ENCODE measurements at places on chromosomes 12 and 14.

- no peak for DNase-seq
Measured at GRCh38 chr14:95480109-95480886, 36.2 kb downstream of the SYNE3 start.

GRCh38 chr12:68794653-68795251 is 13.2 kb upstream of the MDM2 start:
- DNase-seq, result no peak

- DNase-seq, result no peak
Measured at GRCh38 chr14:101349108-101349507, 212.2 kb upstream of the DIO3 start.

DNA sequence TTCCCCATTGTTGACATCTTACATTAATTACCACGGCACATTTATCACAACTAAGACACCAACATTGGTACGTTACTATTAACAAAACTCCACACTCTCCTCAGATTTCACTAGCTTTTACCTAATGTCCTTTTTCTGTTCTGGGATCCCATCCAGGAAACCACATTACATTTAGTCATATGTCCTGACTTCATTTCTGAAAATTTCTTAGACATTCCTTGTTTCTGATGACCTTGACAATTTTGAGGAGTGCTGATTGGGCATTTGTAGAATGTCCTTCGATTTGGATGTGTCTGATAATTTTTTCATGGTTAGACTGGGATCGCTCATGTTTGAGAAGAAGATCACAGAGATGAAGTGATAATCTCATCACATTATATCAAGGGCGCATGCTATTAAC is 34.6 kb upstream of the ACSM4 start:
- no peak for DNase-seq

- no peak for DNase-seq
Measured at GRCh38 chr14:74389980-74390379, 36.0 kb downstream of the SYNDIG1L start.

DNA sequence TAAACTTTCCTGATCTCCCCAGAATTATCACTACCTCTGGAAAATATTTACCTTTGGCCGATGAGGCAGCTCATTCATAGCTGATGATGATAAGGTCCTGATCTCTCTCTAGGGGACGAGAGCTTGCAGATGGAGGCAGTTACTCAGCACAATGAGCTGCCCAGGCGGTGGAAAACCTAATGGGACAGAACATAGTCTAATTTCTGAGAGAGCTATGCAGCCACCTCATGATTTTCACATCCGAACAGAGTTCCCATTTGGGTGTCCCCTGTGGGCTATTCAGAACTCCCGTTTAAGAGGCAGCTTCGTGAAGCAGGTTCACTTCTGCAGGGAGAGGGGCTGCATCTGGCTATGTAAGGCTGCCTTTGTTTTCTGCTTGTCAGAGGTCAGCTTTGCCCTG is 724.6 kb upstream of the TMEM132C start:
- no peak for DNase-seq

GRCh38 chr14:28651148-28651547 is 115.4 kb upstream of the FOXG1 start:
- DNase-seq, result no peak

DNA sequence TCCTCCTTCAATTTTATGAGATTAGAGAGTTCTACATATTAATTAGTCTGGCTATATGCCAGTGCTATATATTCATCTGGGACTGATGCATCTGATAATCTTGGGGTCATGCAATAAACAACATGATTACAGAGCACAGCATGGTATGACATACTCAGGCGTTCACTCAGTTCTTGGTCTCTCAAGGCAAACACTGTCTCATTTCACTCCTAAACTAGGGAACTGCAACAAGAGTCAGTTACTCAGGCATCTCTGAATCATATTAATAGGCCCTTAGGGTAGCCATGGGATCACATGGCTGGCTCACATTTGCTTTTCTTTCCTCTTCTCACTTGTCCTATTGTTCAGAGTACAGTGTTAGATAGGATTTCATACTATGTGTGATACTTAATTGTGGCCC is 91.8 kb upstream of the TMEM260 start:
- no peak for DNase-seq

DNA sequence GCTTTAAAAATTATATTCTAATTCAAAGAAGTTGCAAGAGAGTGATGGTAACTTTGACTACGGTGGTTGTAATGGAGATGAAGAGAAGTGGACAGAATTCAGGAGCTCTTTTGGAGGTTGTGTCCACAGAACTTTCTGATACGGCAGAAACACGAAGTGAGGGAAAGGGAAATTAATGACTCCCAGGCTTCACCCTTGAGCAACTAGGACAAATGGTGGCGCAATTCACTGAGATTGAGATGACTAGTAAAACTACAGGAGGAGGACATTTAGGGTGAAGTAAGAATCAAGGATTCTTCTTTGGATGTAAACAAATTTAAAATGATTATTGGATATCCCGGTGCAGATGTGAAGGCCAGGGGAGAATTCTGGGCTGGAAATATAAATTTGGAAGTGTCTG is 212.6 kb downstream of the PTPRO start:
- DNase-seq, result no peak

- DNase-seq, result peak; percentile 75
Measured at GRCh38 chr14:44961151-44961553, 595 bp downstream of the KLHL28 start.

- no peak for DNase-seq
Measured at GRCh38 chr12:71683633-71684032, 2.2 kb upstream of the TMEM19 start.

- DNase-seq, result no peak
Measured at GRCh38 chr12:65907513-65907912, 83.2 kb downstream of the HMGA2 start.

DNA sequence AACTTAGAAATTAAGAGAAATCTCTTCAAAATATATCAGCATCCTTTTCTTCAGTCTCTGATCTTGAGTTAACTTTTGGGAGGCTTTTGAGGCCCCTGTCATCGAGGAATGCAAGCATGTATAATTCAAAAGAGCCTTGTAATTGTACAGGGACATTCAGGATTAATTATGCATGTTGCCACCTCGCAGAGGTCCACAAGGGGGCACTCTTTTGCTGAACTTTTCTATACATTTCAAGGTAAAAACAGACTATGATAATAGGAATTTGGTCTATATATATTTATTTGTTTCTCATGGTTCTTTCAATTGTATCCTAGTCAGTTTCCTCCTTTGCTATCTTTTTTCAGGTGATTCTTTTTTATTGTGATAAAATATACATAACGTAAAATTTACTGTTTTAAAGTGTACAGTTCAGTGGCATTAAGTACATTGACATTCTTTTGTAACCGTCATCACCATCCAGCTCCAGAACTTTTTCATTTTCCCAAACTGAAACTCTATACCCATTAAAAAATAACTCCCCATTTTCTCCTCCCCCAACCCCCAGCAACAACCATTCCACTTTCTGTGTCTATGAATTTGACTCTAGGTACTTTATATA is 47.0 kb upstream of the SLC2A13 start:
- DNase-seq, result peak; percentile 56

DNA sequence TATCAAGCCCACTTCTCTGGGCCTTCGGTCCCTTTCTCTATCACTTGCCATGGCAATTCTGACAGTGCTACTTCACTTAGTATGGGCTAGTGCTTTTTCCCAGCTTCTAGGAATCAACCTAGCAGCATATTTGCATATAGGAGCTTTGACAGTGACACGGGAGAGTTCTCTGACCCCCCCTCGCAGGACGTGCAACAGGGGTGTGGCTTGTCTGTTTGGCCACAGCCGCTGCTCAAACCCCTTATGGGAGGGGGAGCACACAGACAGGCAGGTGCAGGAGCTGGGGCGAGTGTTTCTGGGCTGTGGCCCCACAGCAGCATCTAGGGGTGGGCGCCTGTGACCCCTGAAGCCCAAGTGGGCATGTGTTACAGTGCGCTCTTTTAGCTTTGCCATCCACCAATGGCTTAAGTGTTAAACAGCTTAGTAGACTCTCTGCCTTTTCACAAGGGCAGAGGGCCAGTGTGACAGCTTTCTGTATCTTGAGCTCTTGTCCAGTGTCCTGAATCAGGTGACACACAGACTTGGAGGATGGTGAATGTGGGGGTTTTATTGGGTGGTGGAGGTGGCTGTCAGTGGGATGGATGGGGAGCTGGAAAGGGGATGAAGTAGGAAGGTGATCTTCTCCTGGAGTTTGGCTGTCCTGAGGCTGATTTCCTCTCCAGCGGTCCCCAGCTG is 229.3 kb downstream of the PCNX1 start:
- DNase-seq, result no peak

DNA sequence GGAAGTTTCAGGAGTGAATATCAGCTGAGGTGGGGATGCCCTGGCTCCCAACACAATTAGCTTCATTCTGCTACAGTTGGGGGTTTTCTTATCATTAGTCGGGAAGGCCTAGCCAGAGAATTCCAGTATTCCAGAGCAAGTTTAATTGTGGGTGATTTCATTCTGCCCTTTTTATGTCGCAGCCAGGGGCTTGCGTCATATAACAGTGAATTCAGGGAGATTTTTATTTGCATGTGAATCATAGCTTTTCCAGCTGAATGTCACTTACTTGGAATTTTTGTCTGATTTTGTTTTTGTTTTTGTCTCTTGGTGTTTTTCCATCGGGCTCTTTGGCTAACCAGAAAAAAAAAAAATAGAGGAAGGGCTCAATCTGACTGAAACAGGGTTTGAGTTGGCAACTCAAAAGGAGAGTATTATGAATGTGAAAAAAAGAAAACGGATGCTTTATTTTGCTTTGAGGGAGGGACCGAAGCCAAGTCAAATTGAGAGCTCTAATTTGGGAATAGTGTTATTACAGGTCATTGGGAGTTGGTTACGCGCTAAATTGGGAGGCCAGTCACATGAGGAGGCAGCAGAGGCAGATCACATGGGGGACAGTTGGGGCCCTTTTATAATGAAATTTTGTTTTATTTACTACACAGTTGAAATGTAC is 119.4 kb downstream of the SAMD4A start:
- no peak for DNase-seq

DNA sequence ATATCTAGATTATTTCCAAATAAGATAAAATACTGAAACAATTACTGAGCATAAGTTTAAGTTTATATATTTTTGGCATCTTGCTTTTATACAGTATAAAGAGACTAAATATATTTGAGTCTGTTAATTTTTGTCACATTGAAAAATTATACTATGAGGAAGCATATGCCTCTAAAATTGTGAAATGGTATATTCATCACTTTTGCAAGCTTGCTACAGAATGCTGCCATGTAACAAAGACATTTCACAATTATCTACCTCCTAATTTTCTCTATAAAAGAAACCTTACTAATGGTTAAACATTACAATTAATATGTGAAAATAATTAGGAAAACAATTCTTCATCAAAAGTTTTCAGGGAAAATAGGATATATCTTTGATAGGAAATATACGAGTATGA is 22.7 kb upstream of the MUCL1 start:
- no peak for DNase-seq

DNA sequence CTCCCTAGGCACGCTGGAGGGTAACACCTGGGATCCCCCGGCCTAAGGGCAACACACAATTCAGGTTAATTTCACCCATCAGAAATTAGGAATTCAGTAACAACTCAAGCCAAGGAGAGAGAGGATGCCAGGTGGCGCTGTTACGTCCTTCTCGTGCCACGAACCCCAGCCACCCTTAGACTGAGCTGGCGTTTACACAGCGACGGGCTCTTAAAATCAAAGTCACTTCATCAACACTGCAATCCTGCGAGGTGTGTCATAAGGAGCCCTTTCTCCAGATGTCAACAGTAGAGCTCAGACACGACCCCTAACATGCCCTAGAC is 110.6 kb upstream of the TMEM132D start:
- DNase-seq, result no peak

DNA sequence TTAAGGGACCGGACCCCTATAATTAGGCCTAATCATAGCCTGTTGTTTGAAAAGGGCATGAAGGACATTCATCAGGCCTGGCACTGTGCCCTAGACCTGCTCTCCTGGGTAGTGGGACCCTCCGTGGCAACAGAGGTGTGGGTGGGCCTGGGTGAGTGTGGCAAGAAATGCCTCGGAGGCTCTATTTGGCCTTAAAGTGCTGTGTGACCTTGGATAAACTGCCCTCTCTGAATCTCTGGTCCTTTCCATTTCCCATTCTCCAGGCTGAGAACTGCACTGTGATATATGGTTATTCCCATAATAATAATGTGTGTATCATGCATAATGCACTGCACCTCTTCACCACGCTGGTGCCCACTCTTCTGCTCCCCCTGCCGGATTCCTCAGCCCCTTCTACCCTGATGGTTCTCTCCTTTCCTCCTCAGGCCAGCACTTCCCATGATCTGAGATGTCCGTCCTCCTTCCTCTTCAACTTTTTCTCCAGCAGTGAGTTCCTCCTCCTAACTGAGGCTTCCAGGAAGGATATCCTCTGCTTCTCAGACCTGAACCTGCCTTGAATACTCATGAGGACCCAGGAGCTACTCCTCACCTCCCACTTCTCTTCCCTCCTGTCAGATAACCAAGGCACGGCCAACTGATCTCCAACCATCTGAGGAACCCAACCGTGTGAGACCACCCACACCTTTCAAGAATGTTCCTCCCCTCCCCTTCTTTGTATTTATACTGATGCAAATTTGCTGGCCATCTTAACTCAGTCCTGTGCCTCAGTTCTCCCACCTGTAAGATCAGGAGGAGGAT is 111.0 kb upstream of the PZP start:
- no peak for DNase-seq

DNA sequence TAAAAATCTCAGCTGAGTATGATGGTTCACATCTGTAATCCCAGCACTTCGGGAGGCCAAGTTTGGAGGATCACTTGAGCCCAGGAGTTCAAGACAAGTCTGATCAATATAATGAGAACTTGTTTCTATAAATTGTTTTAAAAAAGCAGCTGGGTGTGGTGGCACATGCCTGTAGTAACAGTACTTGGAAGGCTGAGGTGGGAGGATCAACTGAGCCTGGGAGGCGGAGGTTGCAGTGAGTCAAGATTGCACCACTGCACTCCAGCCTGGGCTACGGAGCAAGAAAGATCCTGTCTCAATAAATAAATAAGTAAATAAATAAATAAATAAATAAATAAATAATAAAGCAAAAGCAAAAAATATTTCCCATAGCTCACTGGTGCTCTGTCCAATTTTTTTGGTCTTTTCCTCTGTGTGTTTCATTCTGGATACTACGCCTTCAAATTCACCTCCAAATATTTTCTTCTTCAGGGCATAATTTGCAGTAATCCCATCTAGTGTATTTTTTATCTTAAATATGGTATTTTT is 32.7 kb upstream of the SNX6 start:
- no peak for DNase-seq

DNA sequence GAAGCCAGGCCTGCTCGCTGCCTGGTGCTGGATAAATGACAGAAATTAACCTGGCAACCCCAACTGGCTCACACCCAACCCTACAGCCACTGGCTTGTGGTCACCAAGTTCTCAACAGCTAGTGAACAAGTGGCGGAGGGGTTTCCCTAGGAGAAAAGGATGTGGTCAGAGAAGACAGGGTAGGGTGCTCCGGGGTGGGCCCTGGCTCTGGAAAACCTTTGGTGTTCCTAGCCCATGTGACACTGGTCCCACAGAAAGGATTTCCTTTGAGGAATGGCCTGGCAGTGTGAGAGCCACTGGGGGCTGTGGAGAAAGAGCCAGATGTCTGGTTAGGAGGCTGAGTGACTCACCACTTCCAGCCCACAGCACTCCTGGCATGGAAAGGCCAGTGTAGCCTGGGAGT is 8.7 kb downstream of the SYNE3 start:
- DNase-seq, result no peak
